ENCODE measurements at places on chromosomes 7 and 10.

- no peak for DNase-seq
These were observed 57.6 kb upstream of the USP6NL start for GRCh38 chr10:11668847-11669610.

DNA sequence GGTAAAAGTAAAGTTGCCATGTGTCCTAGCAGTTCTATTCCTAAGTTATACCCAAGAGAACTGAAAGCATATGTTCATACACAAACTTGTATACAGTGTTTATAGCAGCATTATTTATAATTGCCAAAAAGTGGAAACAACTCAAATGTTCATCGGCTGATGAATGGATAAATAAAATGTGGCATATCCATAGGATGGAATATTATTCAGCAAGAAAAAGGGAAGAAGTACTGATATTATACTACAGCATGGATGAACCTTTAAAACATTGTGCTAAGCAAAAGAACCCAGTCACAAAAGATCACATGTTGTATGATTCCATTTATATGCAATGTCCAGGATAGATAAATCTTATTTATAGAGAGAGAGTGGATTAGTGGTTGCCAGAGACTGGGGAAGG, 68.9 kb downstream of the NRF1 start:
- DNase-seq, result no peak

DNA sequence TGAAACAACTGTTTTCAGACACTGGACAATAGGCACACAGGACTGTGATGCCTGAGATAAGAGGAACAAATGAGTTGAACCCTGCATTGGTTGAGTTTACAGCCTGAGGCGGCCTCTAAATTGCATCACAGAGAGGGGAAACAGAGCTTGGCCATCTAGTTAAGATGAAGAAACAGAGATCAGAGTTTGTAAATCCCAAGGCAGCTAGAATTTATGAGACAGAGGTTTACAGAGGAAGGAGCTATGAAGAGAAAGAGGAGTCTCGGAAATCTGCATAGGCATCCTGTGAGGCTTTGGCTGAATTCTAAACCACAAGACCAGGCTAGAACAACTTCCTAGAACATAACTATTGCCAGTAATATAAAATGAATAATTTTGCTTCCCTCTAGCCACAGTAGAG, 41.0 kb upstream of the OIT3 start:
- DNase-seq, result no peak

- DNase-seq, result no peak
These were observed 14.1 kb downstream of the LAT2 start for GRCh38 chr7:74223711-74224510.

DNA sequence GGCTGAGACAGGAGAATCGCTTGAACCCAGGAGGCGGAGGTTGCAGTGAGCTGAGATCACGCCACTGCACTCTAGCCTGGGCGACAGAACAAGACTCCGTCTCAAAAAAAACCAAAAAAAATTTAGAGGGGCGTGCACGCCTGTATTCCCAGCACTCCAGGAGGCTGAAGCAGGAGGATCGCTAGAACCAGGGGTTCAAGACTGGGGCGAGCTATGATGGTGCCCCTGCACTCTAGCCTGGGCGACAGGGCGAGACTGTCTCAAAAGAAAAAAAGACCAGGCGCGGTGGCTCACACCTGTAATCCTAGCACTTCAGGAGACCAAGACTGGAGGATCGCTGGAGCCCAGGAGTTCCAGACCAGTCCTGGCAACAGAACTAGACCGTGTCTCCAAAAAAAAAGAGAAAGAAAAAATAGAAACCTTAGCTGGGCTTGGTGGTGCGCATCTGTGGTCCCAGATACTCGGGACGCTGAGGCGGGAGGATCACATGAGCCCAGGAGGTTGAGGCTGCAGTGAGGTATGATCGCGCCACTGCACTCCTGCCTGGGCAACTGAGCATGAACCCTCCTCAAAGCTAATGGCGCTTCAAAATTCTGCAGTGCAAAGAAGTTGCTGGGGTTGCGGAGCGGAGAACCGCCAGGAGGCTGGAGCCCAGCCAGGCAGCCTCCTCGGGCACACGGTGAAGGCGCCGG, 382 bp upstream of the MBLAC1 start:
- DNase-seq, result no peak

GRCh38 chr7:42055171-42055570, 181.8 kb downstream of the GLI3 start:
- no peak for DNase-seq

DNA sequence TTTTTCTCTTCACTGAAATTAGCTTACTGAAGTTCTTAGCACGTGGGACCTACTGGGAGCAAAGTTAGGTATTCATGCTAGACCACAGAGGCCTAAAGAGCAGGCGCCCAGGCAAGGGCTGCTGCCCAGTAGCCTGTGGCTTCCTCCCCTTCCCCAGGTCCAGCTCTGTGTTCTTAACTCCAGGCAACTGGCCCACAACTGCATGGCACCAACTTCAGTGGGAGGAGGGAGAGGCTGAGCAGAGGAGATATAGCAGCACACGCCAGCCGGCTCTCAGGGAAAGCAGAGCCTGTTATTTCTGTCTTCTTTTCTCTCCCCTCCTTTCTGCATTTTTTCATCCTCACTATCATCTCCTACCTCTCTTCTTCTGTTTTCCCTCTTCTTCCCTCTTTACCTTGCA, 67.4 kb downstream of the PCGF5 start:
- DNase-seq, result no peak

- no peak for DNase-seq
These were observed 334.0 kb downstream of the WDR37 start for GRCh38 chr10:1390200-1390599.

GRCh38 chr10:44864051-44864450, 47.1 kb upstream of the TMEM72 start:
- no peak for DNase-seq

DNA sequence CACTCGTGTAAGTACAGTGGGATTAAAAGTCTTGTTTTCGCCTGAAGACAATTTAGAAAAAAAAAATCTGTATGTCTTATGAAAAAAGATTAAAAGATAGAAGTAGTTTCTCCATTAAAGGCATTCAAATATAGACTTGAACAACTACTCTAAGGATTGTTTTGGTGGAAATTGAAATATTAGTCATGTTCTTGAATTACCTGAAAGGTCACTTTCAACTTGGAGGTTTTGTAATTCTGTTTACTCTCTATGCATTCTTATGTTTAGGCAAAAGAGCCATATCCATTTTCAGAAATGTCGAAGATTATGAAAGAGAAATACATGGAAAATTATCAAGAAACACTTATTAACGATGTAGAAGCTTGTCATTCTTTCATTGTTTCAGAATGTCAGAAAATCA, 373.7 kb downstream of the ARL4A start:
- no peak for DNase-seq

DNA sequence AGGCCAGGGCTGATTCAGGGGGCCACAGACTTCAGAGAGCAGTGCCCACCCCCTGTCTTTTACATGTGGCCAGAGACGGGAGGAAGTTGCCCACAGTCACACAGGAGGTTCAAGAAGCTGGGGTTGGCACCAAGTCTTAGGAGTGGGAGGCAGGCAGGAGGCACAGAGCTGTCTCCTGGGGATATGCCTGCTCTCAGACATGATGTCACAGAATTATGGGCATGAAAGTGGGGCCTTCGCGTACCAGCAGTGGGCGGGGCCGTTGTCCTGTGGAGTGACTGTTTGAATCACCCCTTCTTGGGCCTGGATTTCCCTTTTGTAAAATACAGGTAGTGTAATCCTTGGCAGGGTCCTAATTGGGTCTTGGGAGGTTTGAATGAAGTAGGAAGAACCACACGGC, 81.2 kb upstream of the PPIF start:
- DNase-seq, result no peak

- DNase-seq, result no peak
These were observed 183.5 kb upstream of the INHBA start for GRCh38 chr7:41886262-41886900.

DNA sequence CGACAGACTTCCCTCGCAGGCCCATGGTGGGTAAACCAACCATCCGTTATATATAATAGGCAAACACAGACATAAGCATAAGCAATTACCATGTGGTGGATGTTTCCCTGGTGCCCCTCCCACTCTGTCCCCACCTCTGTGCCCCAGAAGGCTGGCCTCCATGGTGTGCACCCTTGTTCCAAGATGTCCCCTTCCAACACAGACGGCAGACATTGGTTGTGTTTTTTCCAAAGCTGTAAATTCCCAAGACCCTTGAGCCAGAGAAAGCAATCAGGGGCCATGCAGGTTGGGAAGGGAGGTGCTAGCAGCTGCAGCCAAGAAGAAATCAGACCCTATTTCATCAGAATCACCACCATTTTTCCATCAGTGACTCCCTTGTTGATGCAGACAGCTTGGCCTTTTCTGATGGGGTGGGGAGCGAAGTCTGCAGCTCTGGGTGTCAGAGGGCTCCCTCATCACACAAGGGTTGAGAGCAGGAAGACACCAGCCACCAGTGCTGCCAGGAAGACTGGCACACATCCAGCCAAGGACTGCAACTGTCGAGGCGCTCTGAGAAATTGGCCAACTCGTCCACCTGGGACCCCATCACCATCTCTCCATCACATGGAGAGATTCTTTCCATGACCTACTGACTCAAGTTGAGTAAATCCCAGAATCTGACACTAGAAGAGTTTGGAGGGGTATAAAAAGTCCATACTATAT, 86.8 kb upstream of the CHST15 start:
- no peak for DNase-seq

DNA sequence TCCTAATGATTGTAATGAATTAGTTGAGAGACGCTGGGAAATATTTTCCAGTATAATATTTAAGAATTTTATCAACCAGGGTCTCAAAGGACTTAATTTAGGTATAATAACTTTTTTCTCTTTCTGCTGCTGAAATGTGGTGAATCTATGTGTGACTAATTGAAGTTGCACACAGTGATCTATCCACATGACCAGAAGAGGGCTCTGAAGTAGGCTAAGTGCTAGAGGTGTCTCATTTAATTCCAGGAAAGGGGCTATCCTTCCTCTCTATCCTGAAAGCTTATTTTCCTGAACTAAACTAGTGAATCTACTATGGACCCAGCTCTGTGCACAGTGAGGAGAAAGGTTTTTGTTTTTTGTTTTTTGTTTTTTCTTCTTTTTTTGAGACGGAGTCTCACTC, 294.4 kb upstream of the MYO3A start:
- DNase-seq, result no peak

DNA sequence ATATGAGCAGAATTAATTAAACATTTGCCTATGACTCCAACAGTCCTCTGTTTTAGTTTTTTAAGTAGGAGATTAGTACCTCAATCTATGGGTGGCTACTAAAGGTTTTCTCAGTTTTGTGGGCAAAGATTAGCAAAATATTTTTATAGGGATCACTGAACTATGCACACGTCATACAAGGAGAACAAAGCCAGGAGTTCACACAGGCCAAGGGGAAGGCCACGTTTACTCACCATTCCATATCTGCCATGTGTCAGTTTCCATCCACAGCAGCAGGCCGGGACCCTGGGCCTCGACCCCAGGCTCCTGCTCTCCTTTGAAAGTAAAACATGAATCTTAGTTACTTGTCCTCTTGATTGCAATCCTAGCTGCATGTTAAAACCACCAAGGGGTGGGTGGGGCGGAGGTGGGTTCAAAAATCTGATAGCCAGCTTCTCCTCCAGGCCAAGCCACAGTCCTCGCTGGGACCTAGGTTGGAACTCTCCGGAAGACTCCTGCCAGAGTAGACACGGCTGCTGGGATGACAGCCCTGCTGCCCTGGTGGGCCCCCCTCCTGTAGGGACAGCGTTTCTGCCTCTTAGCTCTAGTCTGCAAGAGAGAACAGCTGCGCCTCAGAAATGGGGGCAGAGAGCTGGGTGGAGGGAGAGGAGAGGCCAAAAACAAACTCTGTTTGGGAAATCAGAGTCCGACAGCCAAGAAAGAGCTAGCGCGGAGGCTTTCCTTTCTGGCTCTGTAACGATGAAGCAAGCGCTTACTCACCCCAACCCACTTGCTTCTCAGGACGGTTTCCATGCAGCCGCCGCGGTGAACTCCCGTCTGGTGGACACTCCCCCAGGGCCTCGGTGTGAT, 35.6 kb downstream of the PITRM1 start:
- peak; percentile 67 for DNase-seq

GRCh38 chr10:73867126-73867807, 7.1 kb downstream of the CAMK2G start:
- no peak for DNase-seq

DNA sequence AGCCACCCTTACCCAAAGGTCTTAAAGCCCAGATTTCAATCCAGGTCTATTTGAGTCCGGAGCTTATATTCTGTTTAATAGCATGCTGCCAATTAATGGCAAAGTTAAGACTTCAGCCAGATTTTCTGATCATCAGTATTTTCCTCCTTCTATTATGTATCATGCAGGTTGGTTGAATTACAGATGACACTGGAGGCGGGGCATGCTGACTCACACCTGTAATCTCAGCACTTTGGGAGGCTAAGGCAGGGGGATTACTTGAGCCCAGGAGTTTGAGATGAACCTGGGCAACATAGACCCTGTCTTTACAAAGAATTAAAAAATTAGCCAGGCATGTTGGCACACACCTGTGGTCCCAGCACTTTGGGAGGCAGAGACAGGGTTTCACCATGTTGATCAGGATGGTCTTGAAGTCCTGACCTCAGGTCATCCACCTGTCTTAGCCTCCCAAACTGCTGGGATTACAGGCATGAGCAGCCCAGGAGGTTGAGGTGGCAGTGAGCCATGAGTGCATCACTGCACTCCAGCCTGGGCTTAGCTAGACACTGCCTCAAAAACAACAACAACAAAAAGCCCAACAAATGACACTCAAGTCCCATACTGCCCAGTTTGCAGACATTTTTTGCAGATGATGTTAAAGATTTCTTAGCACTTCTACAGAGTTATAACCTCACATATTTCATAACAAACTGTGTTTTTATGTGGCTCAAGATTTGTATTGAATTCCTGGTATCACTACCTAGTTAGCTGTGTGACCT, 62.5 kb downstream of the MCU start:
- DNase-seq, result no peak

- no peak for DNase-seq
These were observed 11.5 kb downstream of the FOXL3 start for GRCh38 chr7:301291-302053.

GRCh38 chr10:96587264-96588059, 650 bp upstream of the TM9SF3 start:
- DNase-seq, result no peak

DNA sequence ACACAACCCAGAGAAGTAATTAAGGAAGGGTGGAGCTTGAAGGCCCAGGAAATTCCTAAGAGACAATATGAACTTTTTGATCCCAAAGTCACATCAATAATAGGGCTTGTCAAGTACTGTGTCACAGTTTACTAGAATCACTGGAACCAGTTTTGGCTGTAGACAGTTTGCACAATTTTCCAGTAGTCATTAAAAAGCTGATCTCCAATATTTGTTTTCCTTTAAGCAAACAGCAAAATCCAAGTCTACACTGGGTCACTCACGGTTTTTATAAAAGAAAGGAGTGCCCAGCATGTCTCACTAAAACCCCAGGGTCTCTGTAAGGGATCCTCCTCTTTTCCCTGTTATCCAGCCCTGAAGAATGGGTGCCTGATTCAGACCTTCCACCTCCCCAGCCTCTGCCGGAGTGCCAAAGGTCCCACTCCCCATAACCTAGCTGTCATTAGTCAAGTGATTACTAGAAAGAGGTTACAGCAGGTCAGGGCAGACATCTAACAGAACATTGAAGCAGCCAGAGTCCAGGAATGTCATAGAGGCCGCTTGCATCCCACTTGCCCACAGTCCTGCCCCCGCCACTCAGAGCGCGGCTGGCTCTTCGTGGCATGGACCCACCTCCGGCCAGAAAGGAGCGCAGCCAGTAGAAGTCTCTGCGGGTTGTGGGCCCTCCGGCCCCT, 552 bp downstream of the SLC25A16 start:
- DNase-seq, result no peak

- DNase-seq, result no peak
These were observed 17.3 kb upstream of the SEMA3C start for GRCh38 chr7:80935991-80936780.
